ENCODE measurements at places on chromosomes 11 and 22.

- no peak for DNase-seq
These were observed 12.8 kb downstream of the PNPLA5 start for GRCh38 chr22:43878831-43879550.

DNA sequence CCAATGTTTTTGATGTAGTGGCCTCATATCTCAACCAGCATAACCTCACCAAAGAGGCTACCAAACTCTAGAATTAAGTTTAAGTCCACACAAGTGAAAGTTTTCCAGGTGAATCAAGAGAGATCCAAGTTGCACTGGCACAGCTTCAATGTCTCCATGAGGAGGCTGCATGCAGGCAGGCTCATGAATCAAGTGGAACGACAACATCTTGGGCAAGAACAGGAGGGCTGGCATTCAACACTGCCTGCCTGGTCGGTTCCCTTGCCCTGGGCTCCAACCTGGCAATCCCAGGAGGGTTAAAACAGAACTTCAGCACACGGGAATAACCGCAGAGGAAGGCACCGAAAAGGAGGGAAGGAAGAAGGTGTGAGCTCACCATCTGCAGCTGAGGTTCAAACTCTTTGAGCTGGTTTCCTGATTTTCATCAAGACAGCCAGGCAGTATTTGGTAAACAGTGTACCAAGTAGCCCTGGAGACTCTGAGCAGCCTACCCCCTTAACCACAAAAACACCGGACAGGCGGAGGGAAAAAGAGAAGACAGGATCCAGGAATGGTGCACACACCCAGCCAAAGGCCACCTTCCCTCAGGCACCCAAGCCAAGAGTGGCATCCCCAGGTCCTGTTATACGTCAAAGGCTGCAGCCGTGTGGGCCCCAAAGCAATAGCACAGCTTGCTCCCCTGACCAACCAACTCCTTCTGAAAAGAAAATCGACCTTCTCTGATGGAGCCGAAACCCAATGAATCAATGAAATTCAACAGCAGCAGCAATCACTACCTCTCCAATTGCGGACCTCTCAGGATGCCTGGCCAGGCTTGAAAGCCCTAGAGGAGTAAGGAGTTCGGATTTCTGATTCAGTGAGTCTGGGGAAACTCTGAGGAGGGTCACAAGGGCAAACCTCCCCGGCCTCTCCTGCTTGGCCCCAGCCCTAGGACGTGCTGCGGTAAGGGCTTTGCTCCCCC is 1.3 kb downstream of the PACSIN2 start:
- no peak for DNase-seq

- DNase-seq: no peak
These were observed 3.4 kb upstream of the NDUFC2 start for GRCh38 chr11:78083021-78083420.

DNA sequence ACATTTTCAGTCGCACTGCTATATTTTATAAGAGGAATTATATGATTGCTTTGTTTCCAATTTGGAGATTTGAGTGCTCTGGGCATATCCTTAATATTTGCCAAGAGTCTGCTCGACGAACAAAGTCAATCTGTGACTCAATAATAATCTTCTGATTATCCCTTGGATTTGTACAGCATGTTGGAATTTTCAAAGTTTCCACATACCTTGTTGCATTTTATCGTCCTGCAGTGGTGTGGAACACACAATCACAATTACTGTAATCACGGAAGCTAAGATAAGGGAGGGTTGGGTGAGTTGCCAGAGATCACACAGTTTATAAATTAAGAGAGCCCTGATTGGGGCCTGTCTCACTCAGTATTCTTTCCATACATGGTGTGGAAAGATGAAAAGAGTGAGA is 189.3 kb downstream of the GUCY1A2 start:
- no peak for DNase-seq

- no peak for DNase-seq
These were observed 10.9 kb downstream of the BMAL1 start for GRCh38 chr11:13288375-13289029.

DNA sequence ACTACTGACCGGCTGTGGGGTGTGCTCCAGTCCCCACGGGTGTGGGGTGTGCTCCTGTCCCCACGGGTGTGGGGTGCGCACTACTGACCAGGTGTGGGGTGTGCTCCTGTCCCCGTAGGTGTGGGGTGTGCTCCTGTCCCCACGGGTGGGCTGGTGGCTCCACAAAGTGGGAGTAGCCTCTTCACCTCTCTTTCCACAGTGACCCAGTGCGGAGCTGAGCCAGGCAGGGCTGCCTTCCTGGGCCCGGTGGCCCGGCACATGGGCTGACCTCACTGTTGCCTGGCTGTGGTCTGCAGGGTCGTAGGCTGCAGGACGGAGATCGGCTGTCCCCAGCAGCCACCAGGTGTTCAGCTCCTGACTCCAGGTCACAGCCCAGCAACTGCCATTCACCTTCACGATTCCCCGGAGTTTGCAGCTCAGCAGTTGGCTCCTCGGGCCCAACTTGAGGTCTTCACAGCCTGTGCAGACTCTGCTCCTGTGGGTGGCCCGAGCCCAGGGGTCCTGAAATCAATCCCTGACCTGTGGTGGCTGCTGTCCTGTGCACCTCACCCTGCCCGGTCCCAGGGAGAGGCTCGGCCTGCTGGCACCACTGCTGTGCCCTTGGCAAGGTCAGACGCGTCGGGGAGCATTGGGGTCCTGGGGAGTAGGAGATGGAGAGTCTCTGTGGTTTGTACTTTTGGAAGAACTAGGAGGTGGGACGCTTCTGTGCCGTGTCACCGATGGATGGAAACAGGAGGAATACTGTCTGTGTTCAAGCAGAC is 414.3 kb downstream of the TBC1D22A start:
- no peak for DNase-seq

DNA sequence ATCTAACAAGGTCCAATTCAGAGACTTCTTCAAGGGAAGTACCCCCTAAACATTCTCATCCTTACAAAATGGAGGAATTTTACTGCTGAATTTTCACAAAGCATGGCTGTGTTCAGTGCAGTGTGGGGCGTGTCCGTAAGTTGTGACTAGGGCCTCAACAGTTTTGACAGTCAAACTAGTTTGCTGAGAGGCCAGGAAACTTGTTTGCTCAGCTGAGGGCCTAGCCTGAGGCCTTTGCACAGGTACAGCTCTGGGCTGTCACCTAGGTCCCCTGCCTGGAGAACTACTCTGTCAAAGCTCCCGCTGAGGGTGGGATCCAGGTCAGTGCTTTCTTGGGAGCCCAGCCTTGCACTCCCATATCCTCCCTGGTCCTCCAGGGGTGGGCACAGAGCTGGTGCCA is 27.9 kb downstream of the TCP11L1 start:
- no peak for DNase-seq

- no peak for DNase-seq
These were observed at the start of gene TTC36 for GRCh38 chr11:118527109-118527508. Gene TTC36 (plus strand): TSS chr11:118527474. CDS start chr11:118527495, 21 bp downstream.

DNA sequence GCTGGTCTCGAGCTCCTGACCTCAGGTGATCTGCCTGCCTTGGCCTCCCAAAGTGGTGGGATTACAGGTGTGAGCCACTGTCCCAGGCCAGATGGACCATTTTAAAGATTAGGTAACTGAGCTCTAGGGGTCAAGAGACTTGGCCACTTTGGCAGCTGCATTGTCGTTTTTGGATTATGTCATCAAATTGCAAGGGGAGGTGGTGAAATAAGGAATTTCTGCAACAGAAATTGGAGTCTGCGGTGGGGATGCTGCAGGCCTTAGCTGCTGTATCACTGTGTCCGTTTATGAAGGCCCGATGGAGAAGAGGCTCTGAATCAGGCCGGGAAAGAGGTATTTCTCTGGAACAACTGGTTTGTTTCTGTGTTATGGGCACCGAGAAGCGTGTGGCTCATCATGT is 34.6 kb downstream of the PTPRJ start:
- DNase-seq: no peak

GRCh38 chr11:102683277-102683676 is 22.3 kb downstream of the MMP27 start:
- no peak for DNase-seq

DNA sequence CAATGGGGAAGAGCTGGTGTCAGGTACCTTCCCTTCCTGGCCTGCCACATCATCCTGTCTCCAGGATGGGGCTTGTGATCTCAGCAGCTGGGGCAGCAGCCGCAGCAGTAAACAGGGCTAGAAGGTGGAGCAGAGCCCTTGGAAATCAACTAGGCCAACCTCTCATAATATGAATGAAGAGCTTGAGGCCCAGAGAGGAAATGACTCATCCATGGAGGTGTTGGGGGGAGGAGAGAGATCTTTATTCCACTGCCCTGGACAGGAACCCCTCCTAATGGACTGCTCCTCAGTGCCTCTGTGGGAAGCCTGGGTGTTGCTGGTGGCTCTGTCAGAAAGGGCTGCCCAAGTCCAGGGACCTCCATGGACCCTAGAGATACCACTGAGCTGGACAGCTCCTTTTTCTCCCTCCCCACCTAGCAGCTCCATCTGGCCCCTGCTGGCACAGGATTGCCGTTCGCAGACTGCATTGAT is 111.8 kb downstream of the OSBP2 start:
- DNase-seq: no peak

DNA sequence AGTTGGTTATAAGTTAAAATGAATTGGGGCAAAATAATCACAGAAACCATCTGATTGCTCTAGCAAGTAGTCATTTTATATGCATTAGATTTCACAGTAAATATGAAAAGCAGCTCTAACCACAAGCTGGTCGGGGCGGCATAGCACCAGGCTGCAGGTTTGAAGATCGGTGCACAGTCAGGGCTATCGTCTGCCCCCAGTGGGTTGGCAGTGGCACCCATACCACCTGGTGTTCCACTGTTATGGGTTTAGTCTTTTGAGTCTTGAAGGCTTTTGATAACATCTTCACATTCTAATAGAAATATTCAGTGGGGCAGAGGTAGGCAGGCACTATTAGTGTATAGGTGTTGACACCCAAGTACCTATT is 62.1 kb downstream of the GRK3 start:
- no peak for DNase-seq

GRCh38 chr11:44608651-44608990 is 43.2 kb downstream of the CD82 start:
- no peak for DNase-seq

DNA sequence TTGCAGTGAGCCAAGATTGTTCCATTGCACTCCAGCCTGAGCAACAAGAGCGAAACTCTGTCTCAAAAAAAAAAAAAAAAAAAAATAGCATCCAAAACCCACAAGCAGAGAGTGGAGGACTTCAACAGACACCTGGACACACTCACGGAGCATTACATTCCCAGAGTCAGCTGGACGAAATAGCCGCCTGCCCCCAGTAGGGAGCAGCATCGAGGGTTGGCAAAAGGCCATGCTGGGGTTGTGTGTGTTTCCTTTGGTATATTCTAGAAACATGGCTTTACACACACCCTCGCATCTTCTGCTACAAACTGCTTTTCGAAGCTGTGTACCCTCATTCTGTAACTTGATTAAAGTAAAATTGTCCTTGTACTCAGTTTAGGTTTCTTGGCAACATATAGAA is 5.3 kb downstream of the ADA2 start:
- no peak for DNase-seq

GRCh38 chr11:112608509-112608908 is 347.8 kb upstream of the PLET1 start:
- DNase-seq: no peak
